ENCODE measurements at places on chromosomes 5 and 9.

DNA sequence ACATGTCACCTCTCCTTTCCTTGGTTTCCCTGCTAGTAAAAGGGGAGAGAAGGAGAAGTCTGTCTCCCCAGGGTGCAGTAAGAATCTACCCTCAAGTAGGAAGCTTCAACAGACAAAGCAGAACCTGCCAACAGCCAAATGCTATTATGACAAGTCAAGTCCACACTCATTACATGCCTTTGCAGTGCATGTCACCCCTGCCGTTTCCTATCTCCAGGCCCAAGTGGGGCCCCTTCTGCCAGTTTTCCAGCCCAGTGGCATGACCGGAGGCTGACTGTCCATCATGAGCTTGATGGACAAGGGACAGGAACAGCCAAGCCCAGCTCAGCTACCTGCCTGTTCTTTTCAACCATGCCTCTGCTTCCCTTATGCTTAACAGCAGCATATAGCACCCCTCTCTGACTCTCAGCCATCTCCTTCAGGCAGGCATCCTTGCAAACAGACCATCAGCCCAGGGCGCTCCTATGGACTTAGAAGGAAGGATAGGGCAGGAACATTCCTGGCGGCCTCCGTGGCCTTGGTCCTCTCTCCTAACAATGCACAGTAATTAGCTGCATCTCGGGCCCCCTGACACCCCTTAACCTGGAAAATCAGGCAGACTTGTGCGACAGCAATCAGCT, 107.2 kb upstream of the RAD23B start:
- DNase-seq: no peak

DNA sequence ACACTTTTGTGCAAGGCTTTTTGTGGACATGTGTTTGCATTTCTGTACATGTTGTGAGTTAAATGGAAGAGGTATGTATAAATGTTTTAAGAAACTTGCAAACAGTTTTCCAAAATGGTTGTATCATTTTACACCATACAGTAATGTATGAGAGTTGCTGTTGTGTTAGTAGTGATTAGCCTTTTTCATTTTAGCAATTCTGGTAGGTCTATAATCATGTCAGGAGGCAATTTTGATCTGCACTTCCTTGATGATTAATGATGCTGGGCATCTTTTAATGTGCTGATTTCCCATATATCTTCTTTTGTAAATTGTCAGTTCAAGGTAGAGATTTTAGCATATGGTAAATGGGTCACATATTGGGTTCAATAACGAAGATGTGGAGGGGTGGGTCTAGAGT, 87.3 kb downstream of the ANKRD18B start:
- DNase-seq: no peak

GRCh38 chr9:124828489-124829333, 24.5 kb upstream of the WDR38 start:
- DNase-seq: no peak

GRCh38 chr5:62690421-62690820, 111.8 kb downstream of the LRRC70 start:
- no peak for DNase-seq

DNA sequence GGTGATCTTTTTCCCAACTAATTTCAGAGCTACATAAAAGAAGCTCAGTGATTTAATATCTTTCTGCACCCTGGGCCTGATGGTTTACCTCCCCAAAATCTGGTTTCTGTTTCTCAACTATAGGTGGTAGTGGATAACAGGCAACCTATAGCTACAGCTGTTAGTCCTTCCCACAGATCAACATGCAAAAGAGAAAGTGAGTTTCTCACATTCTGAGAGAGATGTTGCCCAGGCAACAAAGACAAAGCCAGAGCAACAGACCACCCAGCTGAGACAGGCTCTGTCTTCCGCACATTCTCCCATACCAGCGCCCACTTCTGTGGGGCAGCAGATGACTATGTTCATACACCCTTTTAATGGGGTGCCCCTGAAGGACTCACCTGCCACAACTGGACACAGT, 40.7 kb upstream of the PPP2R2B start:
- DNase-seq: no peak

- DNase-seq: no peak
Measured at GRCh38 chr5:75050415-75050814, 1.9 kb downstream of the GCNT4 start.

- no peak for DNase-seq
Measured at GRCh38 chr9:134585746-134586706, 55.6 kb upstream of the COL5A1 start.

- DNase-seq: no peak
Measured at GRCh38 chr9:76905791-76906646, at the start of gene PRUNE2. TSS of gene PRUNE2 (minus strand) at chr9:76906114. CDS start at chr9:76905963, 151 bp downstream.

DNA sequence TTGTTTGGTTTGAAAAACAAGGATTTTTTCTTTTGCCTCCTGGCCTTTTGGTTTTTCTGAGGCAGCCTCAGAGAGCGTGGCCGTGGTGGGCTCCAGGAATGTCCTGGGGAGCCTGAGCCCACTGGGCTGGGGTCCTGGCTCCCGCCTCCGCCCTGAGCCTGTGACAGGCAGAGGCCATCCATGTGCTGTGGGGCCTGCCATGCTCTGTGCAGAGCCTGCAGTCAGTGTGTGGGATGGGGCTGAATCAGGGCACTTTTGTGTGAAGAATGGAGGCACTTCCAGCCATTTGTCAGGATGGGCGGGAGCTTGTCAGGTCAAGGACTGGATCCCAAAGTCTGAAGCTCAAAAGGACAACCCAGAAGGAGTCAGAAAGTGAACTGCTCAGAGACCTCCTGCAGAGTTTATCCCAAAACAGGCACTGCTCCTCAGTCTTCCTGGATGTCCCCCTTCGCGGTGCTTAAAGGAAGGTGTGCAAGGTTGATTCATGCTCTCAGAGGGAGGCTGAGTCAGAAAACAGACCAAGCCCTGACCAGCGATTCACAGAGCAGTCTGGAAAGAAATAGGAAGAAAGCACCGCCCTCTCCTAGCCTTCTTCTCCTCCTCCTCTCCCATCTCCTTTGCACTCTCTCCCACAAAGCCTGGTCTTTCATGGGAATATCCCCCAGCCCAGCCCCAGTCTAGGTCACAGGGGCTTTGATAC, 53.2 kb downstream of the MVB12B start:
- DNase-seq: no peak

GRCh38 chr9:84261070-84261746, 79.3 kb downstream of the SLC28A3 start:
- DNase-seq: no peak

- DNase-seq: no peak
Measured at GRCh38 chr5:148974642-148975327, 88.1 kb downstream of the SH3TC2 start.

DNA sequence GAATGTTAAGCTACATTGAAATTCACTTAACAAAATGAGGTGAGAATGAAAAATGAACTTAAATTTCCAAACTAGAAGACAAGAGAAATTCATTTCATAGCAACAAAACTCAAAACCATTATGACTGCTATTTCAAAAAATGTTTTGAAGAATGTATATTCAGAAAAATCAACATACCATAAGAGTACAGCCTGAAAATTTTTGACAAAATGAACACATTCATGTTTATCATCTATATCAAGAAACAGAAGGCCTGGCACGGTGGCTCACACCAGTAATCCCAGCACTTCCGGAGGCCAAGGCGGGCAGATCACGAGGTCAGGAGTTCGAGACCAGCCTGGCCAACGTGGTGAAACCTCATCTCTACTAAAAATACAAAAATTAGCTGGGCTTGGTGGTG, 4.2 kb upstream of the IL6ST start:
- DNase-seq: no peak

- no peak for DNase-seq
Measured at GRCh38 chr9:16543225-16543624, 327.2 kb downstream of the BNC2 start.

- DNase-seq: no peak
Measured at GRCh38 chr5:57776035-57776434, 293.4 kb upstream of the ACTBL2 start.

DNA sequence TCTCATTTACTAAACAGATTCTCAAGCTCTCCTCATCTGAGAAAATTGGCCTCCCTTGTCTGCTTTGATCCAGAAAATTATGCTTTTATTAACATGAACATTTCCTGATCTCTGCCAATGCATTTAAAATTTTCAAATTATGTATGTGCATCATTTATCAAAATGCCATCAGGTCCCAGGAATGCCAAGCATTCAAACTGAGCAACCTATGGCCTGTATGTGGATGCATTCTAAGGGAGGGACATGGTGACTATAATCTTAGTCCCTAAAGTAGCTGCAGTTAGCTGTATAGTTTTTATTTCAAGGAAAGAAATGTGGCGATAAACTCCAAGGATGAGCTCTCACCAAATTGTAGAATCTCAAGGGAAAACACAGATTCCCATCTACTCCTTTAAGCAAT, 9.7 kb upstream of the RORB start:
- DNase-seq: no peak

- DNase-seq: no peak
Measured at GRCh38 chr5:94173100-94173499, 431.7 kb upstream of the POU5F2 start.

DNA sequence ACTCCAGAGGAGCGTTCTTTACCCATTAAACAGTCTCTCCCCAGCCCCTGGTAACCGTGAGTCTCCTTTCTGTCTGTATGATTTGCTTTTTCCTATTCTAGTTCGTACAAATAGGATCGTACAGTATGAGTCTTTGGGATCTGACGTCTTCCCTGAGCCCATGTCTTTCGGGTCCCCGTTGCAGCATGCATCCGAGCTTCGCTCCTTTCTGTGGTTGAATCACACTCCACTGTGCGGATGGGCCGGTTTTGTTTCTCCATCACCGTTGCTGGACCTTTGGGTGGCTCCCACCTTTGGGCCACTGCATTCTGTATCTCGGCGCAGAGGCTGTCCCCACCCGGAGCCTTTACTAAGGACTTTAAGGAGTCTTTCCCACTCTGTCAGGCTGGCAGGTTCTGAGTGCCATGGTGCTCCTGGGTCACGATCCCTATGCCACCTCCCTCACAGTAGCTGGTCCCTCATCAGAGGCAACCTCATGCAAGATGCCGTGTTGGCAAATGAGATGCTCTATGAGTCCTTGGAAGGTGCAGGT, 145.7 kb upstream of the COL5A1 start:
- no peak for DNase-seq

- no peak for DNase-seq
Measured at GRCh38 chr5:73238873-73239272, 65.9 kb downstream of the TMEM174 start.

GRCh38 chr9:137049544-137050449, 3.8 kb upstream of the NPDC1 start:
- no peak for DNase-seq

GRCh38 chr5:103523319-103523718, 39.3 kb downstream of the NUDT12 start:
- DNase-seq: no peak

GRCh38 chr9:26863074-26863473, 29.5 kb downstream of the CAAP1 start:
- DNase-seq: no peak

DNA sequence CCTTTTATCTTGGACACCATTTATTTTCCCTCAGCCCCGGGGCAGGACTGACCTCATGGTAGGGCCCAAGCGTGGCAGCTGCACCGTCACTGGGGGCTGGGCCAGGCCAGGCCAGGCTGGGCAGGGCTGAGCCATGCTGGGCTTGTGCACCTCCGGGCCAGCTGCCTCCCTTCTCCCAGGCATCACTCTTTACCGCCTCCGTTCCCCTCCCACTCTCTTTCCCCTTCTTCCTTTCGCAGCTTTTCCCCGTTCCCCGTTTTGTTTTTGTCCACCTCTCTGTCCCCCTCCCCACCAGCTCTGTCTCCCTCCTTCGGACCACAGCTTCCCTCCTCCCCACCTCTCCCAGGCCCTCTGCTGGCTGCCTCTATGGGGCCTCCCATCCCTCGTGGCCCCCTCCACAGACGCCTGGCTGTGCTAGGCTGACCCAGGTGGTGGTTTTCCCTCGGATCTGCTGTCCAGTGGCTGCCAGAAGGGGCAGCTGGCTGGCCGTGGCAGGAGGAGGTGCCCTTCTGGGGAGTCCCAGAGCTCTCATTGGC, 17.9 kb downstream of the FGF18 start:
- no peak for DNase-seq

DNA sequence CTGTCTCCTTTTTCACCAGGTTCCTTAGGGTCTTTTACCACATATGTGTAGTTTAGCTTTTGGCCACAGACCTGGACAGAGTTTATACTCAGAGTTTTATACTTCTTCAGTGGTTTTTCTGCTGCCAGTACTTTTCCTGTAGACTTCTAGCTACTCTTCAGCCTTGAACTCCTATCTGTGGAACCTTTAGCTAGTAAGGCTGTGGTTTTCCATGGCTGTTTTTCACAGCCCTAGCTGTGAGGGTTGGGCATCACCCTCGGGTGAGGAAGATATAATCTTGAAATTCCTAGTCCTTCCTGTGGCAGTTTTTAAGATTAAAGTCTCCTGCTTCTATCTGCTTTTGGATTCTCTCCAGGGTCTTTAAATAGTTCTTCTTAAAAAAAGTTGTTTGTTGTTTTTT, 109.1 kb downstream of the FGF1 start:
- DNase-seq: no peak

GRCh38 chr5:158701007-158701391, 398.7 kb downstream of the EBF1 start:
- DNase-seq: no peak

DNA sequence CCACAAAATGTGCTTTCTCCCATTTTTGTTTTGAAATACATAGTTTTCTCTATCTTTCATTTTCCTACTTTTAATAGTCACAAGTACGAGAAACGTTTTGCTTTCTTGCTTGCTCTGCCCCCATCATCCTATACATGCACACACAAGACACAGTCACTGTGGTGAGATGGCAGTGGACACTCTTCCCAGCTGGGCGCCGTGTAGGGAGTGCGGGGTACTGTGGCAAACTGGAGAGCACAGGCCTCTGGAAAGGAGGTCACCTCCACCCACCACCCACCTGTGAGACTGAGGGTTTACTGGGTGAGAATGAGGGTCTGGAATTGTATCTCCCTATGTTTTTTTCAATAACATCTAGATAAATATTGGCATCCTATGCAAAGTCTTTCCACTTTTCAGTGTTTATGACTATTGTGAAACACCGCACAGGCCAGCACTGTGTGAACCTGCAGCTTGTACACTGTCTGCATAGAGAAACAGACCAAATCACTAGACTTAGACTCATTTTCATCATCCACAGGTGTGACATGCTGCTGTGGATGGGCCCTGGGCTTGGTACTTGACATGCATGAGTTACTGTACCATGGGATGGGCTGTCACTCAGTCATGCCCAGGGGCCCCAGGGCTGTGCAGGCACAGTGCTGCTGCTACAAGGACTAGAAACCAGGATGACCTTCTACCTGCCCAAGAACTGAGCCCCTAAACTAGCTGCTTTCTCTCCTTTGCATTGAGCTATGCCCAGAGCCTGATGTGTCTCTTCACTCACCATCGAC, 118.1 kb upstream of the LMX1B start:
- no peak for DNase-seq

DNA sequence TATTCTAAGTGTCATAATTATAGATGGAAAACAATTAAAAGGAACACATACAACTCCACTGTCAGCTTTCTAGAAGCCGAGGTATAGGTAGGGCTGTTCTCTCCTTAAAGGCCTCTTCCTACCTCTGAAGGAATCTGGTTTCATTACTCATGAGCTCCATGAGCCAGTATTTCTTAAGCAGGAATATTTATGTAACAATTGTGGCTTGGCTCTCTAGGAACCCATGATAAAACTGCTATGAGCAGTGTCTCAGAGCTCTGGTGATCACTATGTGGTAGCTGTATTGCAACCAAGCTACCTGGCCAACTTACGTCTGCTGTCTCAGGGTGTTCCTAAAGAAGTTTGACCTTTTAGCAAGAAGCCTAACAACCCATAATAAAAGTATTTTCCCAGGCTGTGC, 157.7 kb downstream of the CEP120 start:
- DNase-seq: no peak
